ENCODE measurements at places on chromosomes 2 and 18.

DNA sequence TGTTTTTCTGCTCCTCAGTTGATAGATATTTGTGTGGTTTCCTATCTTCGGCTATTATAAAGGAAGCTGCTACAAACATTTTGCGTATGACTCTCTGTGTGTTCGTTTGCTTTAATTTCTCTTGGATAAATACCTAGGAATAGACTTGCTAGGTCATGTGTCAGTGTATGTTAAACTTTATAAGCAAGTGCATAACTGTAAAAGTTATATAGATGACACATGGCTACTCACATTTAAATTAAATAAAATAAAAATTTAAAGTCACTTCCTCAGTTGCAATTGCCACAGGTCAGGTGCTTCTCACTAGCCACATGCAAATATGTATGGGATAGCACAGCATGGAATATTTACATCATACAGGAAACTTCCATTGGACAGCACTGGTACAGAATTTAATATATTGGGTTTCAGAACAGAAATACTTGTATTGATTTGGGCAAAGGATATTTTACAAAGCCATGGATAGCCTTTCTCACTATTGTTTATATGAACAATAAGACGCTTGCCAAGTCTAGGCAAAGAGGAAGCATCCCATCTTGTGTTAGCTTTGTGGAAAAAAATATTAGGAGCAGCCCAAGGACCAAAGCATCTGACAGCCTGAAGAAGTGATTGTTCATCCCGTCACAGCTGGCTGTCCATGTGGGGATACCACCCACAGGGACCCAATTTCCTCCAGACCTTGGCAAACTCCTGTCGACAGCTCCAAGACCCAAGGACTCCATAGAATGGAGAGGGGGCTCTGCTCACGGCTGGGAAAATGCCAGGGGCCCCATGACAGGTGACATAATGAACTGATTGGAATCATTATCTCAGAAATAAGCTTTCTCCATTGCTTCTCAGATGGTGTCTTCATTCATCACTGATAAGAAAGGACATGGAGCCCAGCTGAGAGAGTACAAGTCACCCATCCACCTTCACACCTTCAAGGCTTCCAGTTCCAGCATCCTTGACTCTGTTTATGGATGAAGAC is 196.7 kb downstream of the SH3BP4 start:
- no peak for DNase-seq

DNA sequence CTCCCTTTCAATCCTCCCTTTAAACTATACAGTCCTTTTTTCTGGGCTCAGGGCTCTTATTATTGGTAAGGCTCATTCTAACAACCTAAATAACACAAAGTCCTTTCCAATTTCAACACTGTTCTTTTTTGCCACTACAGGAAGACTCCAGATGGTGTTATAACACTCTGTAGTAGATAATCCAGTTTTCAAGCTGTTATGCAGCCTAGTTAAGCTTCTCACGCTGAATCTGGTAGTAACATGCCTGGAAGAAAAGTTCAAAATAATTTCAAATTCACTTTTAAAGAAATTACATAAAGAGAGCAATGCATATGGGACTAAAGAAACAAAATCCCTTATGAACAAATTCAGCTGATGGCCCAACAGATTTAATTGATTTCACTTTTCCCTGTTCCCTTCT is 3.2 kb upstream of the MPP4 start:
- DNase-seq, result no peak

- DNase-seq, result no peak
Observed at GRCh38 chr18:58527952-58528287, 101.0 kb downstream of the ALPK2 start.

DNA sequence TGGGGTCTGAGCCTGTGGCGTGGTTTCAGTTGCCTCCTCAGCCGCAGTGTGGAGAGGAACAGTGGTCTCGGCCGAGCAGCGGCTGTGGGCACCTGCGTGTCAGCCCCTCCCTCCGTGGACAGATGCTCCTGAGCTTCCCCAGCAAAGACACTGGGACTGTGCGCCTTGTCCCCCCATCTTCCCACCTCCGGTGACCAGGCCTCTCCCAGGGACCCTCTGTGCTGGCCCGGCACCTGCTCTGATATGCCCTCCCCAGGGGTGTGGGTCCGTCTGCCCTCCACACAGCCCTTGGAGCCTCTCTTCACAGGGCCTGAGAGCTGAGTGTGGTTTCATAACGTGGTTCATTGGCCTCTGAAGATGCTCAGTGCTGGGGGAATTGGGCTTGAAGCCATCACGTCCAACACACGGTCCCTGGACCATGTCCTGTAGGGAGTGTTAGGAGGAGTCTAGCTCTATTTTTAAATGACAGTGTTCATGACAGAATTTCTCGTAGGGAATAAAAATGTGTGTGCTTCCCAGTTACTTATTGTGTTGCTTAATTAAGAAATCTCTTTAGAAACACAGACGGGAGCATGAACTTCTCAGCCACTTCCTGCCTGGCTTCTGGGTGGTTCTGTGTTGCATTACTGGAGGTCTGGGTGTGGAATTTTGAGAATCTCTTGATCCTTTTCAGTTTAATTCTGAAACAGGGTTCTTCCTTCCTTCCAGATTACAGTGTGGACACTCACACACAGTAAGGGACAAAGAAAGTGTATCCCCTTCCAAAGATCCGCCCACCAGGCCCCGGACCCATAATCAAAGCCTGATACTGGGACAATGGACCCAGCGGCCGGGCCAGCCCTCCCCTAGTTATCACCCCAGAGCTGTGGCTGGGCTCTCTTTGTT is 110.7 kb downstream of the NFATC1 start:
- peak; percentile 14 for DNase-seq

- DNase-seq, result no peak
Observed at GRCh38 chr2:3479430-3480320, 39.7 kb downstream of the ADI1 start.

GRCh38 chr2:237724811-237725478 is 73.6 kb upstream of the RBM44 start:
- DNase-seq, result no peak

DNA sequence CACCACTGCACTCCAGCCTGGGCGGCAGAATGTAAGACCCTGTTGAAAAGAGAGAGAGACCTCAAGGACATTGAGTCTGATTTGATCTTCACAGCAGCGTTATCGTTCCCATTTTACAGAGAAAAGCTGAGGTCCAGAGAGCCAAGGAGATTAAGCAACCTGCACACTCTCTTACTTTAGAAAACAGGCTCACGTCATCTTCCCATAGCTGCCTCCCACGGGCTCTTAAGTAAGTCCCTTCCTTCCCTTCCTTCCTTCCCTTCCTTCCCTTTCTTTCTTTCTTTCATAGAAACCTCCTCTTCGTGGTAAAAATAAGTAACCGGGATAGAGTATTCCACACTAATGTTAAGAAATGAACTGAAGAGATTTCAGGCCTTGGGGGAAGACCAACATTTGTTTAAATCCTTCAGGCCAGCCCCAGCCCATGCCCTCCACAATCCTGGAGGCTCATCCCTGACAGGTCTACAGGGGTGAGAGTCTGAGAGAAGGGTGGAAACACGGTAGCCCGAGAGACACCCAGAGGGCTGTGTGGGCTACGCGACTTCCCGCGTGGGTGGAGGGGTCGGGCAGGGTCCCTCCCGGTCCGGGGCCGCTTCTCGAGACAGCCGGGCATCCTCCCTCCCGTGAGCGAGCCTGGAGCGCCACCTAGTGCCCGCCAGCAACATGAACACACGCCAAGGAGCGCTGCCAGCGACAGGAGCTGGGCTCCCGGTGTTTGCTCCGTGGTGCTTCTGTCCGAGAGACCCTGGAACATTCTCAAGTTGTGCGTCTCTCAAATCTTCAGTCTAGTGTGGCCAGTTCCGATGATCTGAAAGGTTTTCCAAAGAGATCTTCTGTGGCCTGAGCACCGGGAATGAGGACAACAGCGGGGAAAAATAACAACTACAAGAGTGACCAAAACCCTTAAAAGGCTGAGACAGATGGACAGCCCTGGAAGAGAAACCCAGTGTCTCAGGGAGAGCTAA is 160.3 kb downstream of the INO80D start:
- DNase-seq, result no peak

- no peak for DNase-seq
Observed at GRCh38 chr18:78494204-78495085, 485.2 kb upstream of the SALL3 start.

- no peak for DNase-seq
Observed at GRCh38 chr2:20186078-20186854, 38.7 kb downstream of the SDC1 start.

DNA sequence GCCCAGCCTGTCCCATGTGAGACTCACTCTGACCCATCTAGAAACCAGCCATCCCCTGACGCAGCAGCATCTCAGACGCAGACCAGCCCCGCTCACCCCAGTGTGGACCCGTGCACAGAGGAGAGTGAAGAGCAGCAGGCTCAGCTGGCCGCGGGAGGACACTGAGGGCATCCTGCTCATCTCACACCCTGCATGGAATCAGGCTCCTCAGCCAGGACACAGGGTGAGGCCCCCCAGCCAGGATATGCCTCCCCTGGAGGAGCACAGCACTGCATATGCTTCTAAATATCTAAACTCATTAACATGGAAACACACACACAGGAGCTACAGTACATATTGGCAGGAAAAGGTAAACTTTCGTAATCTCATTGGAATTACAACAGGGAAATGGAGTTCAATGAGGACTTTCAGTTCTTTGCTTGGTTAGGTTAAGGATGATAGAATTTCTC is 34.4 kb downstream of the NEMP2 start:
- no peak for DNase-seq

GRCh38 chr2:201854221-201854801 is 48.0 kb downstream of the CDK15 start:
- peak; percentile 87 for DNase-seq

DNA sequence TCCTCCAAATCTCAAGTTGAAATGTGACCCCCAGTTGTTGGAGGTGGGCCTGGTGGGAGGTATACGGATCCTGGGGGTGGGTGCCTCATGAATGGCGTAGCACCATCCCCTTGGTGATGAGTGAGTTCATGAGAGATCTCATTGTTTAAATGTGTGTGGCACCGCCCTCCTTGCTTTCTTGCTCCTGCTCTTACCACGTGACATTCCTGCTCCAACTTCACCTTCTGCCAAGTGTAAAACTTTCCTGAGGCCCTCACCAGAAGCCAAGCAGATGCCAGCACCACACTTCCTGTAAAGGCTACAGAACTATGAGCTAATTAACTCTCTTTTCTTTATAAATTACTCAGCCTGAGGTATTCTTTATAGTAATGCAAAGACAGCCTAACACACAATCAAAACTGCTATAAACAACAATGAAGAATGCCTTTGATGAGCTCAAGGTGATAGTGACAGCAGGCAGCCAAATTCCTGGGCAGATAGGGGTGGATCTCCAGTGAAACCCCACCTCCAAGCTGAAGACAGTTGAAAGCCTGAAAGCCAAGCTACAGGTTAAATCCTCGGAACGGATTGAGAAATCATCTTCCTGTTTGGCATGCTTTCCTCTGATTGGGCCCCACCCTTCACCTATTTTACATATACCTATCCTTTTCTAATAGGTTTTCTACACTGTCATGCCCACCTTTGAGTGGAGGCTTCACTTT is 26.9 kb downstream of the MCEE start:
- DNase-seq, result no peak

GRCh38 chr2:3712424-3712823 is 9.0 kb downstream of the DCDC2C start:
- no peak for DNase-seq

DNA sequence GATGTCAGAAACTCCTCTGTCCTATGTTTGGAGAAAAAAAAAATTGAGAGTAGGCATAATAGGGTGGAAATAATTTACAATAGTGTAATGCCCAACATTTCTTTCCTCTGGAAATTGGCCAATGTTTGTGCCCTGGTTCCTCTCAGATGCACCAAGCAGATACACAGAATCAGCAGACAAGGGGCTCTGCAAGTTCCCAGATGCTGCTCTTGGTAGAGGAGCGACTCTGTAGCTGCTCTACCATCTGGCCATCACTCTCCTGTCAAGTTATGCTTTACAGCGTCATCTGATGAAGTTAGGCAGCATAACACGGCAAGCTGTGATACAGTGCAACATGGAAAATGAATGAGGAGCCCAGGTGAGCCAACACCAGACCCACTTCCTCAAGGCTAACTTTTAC is 1.6 kb downstream of the DYTN start:
- no peak for DNase-seq

GRCh38 chr2:202762556-202762955 is 109.0 kb downstream of the ICA1L start:
- no peak for DNase-seq

DNA sequence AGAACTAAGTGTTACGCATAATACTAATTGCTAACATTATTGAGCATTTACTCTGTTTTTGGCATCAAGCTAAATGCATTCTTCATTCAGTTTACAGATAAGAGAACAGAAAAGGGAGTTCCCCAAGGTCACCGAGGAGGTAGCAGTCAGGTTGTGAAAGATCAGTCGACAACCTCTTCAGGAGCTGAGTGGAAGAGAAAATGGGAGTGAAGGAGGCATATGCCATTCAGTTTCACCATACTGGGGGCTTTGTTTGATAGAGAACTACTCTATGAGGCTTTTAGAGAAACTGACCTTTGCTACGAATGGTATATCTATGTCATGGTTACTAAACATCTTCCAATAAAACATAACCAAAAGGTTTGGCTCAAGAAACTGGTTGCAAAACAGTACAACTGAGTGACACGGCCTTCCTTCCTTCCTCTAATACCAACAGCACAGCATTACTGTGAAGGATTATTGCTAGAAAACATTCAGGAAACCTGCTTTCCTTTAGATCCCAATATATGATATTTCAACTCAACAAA is 112.1 kb downstream of the RBMS1 start:
- no peak for DNase-seq

DNA sequence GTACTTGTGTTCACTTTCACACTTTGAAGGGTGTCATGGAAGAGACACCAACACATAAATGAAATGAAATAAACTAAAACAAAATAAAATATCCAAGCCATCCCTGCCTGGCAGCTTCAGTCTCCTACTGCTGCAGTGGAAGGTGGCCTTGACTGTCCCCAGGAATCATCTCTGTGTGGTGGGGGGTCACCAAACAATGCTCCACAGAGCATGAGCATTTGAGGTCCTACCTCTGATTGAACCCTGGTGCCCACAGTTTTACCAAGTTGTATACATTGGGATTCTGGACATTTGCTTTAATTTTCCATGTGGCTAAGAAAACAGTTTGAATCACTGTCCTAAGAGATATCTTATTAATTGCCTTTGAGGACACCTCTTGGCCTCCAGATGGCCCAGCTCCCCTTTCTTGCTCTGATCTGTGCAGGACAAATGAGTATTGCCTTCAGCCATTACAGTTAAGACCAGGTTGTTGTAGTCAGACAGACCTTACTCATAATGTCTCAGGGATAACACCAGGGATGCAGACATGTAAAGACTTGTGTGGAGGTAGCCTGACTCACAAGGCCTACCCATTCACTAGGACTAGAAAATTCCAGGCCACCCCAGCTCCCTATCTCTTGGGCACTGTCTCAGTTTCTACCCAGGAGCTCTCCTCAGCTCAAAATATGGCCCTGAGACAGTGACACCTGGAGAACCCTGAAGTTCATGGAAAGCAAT is 195.0 kb downstream of the MYCN start:
- no peak for DNase-seq
